ENCODE measurements at places on chromosomes 4 and X. TPM values are rescaled to one million over a fixed set of nuclear protein-coding genes. Genes with fewer than 3 reads are reported as not detected.

Gene MID1
- 0.07 TPM for total RNA-seq

Gene FRAS1
- not detected for total RNA-seq

Gene MPC1L
- not detected for total RNA-seq

Gene ETDB
- total RNA-seq: not detected

Gene FHDC1
- 0.15 TPM for total RNA-seq

Measured in T-helper 1 cell treated with Interleukin-12 subunit alpha and Interleukin-12 subunit beta and Interleukin-4 antibody, amounts not matched to agents 30 ng/mL and 1 ng/mL, for 36 hours (primary cell).